Thymus (tissue), 14 donors: ENCODE measurements at places on chromosomes 11 and 22.

GRCh38 chr11:101741479-101742175 lies 157.8 kb upstream of the TRPC6 start:
- DNase-seq, result no peak

GRCh38 chr11:86722006-86722405 lies 49.6 kb upstream of the ME3 start:
- no peak for DNase-seq

- no peak for DNase-seq
Measured at GRCh38 chr11:31847761-31848160, 36.6 kb upstream of the PAX6 start.

- DNase-seq, result no peak
Measured at GRCh38 chr11:61598374-61598773, 17.5 kb upstream of the SYT7 start.

- no peak for DNase-seq
Measured at GRCh38 chr11:125951731-125952130, 5.9 kb downstream of the VSIG10L2 start.

DNA sequence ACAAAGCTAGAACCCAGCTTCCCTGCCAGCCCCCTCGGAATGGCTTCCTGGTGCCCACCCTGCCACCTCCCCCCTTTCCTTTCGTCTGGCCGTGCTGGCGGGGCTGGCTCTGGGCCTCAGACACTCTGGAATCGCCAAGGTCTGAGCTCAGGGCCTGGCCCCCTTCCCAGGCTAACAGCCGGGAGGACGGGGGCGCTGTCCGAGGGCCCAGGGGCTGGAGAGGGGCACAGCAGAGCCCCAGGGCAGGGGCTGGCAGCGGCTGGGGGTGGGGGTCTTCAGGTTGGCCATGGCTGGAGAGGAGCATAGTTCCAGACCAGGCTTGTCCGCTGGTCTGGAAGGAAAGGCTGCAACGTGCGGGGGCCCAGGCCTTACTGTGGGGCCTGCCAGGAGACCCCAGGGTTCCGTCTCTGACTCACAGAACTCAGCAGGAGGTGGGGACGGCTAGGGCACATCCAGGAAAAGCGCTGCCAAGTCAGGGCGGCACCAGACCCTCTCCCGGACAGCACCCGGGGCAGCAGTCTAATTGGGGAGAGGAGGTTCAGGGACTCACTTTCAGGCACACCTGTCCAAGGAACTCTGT lies 861 bp upstream of the LTBP3 start:
- DNase-seq, result no peak

DNA sequence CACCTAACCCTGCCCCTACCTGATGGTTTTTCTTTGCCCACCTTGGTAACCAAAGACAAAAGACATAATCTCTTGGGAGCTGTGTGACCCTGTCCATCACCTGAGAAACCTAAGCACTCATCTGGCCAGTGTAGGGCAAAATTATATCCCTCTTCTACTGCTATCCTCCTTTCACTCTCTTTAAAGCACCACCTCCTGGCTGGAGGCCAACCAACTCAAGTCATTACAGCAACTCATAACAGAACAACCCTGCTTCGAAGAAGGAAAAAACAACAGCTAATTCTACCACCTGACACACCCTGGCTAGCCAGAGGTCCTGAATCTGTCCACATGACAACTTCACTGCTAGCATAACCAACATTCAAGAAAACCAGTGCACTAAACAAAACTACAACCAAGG lies 45.5 kb downstream of the GAS2 start:
- no peak for DNase-seq

DNA sequence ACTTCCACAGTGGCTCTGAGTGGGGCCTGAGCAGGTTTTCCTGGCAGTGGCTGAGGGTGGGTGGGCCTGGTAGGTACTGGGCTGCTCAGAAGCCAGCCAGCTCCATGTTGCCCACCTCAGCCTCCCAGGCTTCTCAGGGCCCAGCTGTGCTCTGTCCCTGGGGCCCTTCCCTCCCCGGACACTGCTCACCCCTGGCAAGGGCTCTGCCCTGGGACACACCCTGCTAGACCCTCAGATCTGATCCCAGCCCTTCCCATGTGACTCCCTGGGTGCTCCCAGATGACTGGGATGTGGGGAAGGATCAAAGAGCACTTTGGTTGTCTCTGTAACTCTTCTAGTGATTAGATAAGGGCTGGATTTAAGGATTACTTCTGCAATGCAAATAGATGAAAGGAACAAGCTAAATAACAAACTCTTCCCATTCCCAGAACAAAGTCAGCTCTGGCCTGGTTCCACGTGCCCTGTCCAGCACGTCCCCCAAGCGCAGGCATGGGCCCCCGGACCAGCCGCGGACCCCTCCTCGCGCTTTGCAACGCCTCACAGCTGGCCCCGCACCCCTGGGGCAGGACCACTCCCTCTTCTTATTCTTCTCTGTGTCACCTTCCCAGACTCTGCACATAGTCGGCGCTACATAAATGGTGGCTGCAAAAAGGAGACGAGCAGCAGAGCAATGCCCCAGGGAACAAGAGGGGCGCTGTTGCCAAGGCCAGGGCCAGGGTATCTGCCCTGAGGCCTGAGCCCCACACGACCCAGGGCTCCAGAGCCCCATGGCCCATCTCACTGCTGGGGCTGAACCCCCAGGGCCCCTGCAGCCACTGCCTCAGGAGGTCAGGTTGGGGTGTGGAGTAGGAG lies 5.7 kb upstream of the KRTAP5-6 start:
- no peak for DNase-seq

DNA sequence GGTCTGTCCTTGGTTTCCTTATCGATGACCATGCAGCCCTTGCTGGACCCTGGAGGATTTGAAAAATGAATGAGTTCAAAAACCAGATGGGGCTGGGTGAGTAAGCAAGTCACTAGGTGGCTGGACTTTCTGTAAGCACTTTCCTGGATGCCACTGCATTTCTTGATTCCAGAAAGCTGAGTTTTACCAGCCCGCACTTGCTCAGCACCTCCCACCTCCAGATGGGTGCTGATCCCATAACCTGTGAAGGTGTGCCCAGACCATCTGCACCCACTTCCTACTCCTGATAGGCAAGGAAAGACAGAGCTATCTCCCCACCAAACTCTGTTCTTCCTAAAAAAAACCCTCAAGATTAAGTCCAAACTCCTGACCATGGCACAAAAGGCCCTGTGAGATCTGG lies 21.1 kb downstream of the ASCC2 start:
- no peak for DNase-seq

DNA sequence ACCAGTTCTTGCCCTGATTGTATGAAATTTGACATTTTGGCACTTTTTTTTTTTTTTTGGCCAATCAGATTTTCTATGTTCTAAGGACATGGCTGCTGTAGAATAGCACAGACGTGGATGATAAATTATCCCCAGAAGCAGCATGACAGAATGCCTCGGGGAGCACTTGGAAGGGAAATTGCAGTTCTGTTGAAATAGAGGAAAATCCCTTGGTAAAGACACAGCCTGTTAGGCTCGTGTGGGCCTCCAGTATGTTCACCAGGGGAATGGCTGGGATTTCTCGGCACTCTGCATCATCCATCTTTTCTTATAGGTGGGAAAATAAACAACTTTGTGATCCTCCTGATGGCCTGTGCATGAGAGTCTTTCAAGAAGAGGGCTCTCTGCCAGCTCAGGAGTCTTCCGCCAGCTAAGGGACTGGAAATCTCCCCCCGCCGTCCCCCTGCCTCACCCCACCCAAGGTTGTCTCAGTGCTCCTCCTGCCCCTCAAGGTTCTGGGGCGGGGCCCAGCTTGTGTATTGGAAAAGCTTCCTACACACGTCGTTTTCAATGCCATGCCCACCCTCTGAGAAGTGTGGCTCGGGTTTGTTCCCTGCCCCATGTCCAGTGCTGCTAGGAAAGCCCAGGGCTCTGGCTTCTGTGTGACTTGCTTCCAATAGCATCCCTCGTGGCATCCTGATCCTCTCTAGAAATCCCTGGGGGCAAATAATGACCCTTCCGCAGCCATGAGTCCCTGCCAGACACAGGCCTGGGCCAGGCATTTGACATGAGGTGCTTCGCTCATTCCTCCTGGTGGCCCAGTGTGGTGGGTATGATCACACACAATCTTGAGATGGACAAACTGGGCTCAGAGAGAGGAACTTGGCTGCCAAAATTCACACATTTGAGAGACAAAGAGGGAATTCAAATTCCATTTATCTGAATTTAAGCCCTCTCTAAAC lies 70.6 kb upstream of the ATXN10 start:
- DNase-seq, result no peak

- DNase-seq, result no peak
Measured at GRCh38 chr11:8338138-8338537, 74.5 kb upstream of the LMO1 start.

DNA sequence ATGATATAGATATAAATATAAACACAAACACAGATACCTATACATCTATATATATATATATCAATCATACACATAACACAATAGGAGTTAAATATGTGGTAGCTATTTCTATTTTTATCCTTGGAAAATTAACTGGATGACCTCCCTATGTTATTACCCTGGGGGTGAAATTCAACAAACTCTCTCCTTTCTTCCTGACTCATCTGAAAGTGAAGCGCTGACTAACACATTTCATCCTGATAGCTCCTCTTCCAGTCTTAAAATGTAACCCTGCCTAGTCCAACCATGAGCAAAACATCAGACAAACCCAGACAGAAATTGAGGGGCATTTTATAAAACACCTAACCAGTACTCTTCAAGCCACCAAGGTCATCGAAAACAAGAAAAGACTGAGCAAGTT lies 220.6 kb upstream of the ISX start:
- no peak for DNase-seq

DNA sequence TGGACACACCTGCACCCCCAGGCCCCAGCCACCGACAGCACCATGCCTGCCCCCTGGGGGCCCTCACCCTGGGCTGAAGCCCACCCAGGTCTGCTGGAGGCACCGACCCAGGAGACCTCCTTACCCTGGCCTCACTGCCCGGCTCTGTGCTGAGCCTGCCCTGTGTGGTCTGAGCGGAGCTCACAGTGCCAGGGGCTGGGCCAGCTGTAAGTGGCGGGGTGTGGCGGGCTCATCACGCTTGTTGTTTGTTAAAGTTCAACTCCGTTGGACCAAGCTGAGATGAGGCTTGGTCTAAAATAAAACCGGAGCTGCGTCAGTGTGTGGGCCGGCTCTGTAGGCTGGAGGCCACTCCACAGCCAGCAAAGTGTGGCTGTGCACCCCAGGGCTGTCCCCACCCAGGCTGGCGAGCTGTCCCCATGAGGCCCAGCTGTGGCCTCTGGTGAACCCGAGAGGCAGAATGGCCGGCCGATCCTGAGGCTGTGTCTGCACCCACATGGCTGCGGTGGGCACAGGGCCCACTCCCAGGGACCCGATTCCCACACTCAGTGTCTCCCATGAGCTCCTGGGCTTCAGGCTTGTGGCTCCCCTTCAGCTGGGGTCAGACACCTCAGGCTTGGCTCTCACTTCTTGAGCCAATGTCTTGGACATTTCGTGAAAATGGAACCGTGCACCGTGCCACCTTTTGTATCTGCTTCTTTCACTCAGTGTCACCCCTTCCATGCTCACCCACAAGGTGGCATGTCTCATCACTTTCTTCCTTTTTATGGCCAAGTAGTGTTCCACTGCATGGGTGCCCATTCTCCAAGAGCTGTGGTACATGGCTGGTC lies 137.9 kb downstream of the CTTN start:
- no peak for DNase-seq

GRCh38 chr11:33040862-33041453 lies 1.6 kb downstream of the TCP11L1 start:
- no peak for DNase-seq

DNA sequence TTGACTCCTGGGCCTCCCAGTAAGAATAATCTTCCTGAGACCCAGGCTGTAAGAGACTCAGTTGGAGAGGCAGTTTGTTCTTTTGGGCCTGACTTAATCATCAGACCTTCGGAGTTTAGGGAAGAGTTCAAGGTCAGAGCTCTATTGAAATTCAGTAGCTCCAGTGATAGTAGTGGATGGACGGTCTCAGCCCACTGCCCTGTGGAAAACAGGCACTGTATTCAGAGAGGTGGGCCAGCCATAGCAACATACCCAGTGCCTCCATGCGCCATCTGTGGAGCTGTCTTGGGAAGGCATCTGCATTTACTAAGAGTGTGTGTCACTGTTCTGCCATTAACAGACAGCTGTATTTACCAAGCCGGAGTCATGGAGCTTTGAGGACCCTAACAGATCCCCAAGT lies 2.9 kb downstream of the SMARCB1 start:
- no peak for DNase-seq

- DNase-seq, result peak; percentile 64
Measured at GRCh38 chr22:45268958-45269844, 15.5 kb upstream of the UPK3A start.
